ENCODE measurements at places on chromosomes 16 and 17.

DNA sequence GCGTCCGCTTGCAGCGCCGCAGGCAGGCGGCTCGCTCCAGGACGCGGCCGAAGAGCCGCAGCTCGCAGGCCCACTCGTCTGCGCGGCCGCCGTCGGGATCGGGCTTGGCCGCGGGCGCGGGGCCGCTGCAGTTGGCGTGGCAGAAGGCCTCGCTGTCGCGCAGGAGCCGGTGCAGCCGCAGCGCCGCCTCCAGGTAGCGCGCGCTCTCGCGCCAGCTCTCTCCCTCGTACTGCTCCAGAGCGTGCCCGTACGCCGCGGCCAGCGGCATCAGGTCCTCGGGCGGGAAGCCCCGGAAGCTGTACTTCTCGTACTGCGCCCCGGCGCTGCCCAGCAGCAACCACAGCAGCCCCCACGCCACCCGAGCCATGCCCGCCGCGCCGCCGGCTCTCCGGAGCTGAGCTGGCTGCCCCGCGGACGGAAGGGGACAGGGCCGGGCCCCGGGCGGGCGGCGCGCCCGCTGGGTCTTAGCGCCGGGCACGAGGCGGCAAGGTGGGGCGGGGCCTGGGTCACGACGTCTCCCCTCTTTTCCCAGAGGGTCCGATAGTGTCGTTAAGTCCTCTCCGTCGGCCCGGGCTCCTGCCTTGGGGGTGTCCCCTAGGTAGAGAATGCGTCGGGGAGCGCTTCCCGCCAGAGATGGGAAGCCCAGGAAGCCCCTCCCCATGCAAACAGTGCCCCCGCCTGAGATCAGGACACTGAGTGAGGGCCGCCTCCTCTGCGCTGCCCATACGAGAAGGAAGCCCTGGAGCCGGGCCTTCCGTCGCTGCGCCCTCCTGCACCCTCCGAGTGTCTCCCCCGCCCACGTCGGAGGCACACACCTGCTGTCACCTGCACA, at the start of gene P3H4:
Gene P3H4 (minus strand): TSS at position 401 of the 832 bp plus-strand sequence. CDS start 34 bp downstream, at position 367.
- DNase-seq, result no peak

DNA sequence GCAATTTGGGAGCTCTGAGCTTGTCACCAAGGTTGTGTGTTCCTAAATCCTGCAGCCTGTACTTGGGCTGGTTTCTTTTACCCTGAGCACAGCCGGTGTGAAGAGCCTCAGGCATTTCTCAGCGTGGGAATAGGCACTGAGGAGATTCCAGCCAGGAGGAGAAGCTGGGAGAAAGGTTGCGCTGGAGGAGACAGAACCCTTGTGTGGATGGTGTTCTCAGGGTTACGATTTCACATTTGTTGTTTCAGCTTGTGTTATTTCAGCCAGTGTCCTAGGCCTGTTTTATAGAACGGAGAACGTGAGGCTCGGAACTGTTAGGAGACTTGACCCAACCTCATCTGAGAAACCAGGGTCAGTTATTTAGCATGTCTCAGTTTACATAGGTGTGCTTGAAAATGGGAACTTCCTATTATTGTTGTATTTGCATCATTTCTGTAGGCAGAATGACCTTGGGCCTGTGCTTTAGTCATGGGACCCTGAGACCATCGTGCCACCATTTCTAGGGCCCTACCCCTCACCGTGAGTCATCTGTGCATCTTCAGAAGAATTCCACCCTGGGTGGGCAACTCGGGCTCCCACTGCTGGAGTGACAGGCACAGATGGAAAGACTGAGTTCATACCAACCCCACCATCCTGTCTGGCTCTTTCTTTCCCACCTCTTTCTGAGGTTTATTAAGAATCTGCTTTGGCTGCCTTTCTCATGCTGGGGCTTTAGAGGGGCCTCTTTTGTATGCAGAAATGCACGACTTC, 134.9 kb downstream of the MSI2 start:
- peak; percentile 98 for DNase-seq

DNA sequence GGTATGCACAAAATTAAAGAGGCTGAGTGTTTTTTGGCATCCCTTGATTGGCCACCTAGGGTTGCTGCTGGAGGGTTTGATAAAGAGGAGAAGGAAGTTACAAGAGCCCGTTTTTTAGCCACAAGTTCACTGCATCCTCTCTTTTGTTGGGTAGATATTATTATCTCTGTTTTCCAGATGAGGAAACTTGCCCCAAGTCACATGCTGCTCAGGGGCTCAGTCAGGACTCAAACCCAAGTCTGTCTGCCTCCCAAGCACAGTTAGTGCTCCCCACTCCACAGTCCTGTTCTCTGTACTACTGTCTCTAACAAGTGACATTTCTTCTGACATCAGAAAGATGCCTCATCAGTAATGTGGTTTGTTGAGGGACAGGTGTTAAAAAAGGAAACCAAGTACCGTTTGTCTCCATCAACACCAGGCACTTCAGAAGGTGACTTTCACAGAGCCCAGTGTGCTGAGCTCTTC, 1.4 kb downstream of the NT5M start:
- DNase-seq, result no peak

GRCh38 chr17:81483085-81483861, 29.3 kb downstream of the ACTG1 start:
- DNase-seq, result no peak

DNA sequence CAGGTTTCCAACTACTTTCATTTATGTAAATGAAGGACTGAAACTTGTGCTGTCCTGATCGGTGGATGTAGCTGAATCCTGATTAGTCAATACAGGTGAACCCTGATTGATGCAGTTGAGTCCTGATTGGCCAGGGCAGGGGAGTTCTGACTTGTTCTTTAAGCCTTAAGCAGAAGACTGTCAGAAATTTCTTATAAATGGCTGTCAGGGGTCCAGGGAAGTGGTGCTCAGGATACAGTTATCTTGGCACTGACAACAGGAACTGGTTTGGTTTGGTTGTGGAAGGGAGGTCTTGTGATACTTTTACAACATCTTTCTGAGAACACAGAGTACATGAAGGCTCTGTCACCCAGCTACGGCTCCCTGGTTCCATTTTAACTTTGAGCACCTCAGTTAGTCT, 132.1 kb downstream of the KCNJ12 start:
- DNase-seq, result no peak

GRCh38 chr17:76473541-76473985, 6.2 kb downstream of the AANAT start:
- no peak for DNase-seq

GRCh38 chr17:81644976-81645952, 8.3 kb downstream of the TSPAN10 start:
- DNase-seq, result no peak

DNA sequence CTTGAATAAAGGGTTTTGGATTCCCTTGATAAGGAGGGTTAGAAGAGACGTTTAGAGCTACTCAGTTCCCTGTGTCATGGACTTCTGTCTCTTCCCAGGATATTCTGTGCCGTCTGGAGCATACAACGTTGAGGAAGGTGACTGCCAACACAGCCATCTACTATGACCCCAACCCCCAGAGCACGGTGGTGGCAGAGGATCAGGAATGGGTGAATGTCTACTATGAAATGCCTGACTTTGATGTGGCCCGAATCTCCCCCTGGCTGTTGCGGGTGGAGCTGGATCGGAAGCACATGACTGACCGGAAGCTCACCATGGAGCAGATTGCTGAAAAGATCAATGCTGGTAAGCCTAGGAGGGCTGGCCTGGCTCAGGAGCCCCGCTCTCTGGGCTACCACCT, 24.7 kb downstream of the POLR2A start:
- no peak for DNase-seq

GRCh38 chr17:48655913-48656312, 29.8 kb upstream of the HOXB9 start:
- no peak for DNase-seq

DNA sequence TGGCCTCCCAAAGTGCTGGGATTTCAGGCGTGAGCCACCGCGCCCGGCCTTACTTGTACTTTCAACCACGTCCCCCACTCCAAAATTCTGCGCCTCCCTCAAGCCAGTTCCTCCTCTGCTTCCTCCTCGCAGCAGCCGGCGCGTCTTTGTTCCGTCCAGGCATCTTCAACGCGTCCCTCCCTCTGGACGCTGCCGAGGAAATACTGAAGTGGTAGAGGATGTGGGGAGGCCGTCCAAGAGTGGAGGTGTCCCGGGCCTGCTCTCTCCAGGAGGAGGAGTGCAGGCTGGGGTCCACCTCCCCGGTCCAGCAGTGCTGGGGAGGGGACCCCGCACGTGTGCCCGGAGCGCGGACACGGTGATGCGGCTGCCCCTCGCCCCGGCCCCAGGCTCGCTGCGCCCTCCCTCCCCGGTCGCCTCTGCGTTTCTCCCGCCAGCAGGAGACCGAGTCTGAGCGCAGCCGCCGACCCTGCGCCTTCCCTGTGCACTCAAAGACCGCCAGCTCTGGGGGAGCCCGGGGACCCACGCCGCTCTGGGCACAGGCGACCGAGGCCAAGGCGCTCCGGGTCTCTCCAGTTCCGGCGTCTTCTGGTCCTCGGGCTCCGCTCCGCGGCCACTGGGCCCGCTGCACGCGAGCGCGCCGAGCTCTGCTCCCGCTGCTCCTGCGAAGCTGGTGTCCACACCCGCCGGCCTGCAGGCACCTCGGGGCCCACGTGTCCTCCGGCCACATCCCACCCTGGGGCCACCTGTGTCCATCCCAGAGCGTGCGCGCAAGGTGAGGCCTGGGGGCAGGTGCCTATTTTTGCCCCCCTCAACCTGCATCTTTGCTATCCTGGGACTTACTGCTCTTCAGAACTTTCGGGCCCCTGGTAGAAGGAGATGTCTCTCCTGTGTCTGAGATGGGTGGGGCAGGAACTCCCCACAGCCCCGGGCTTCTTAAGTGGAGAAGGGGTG, 31.7 kb downstream of the OSBPL7 start:
- no peak for DNase-seq

- peak; percentile 21 for DNase-seq
Measured at GRCh38 chr17:57130708-57131461, 45.8 kb downstream of the AKAP1 start.

GRCh38 chr16:31461921-31462804, 2.9 kb downstream of the ARMC5 start:
- no peak for DNase-seq

- DNase-seq, result no peak
Measured at GRCh38 chr17:8822401-8823035, 23.4 kb upstream of the MFSD6L start.

DNA sequence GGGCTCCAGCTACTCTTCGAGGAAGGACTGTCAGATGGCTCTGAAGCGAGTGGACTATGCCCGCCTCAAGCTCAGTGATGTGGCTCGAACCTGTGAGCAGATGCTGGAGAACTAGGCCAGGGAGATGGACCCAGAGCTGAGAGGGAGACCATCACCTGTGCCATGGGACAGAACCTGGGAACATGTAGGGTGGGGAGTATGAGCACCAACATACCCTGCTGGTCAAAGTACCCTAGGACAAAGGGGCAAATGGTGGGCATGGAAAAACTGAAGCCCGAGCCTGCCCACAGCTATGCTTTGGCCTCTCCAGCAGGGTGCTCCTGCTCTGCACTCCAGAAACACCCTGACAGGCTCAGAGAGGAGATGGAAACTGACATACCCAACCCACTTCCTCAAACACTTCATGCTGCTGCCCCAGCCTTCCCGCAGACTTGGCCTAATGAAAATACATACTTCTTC, 1.9 kb downstream of the MED11 start:
- no peak for DNase-seq

DNA sequence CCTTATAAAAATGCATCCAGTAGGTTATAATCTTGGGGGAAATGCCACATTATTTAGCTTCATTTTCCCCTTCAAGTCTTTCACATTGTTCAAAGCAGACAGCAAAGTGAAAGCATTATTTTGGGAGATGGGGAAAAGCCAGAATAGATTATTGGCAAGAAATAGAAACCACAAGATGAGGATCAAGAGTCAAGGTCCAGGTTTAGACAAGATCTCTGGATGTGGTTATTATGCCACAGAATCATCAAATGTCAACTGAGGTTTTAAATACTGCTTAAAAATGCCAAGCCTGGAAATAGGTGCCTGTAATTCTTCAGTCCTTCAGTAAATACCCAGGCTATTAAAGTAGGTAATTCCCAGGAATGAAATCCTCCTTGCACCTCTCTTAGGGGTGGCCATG, 65.1 kb upstream of the ALOX12 start:
- no peak for DNase-seq

DNA sequence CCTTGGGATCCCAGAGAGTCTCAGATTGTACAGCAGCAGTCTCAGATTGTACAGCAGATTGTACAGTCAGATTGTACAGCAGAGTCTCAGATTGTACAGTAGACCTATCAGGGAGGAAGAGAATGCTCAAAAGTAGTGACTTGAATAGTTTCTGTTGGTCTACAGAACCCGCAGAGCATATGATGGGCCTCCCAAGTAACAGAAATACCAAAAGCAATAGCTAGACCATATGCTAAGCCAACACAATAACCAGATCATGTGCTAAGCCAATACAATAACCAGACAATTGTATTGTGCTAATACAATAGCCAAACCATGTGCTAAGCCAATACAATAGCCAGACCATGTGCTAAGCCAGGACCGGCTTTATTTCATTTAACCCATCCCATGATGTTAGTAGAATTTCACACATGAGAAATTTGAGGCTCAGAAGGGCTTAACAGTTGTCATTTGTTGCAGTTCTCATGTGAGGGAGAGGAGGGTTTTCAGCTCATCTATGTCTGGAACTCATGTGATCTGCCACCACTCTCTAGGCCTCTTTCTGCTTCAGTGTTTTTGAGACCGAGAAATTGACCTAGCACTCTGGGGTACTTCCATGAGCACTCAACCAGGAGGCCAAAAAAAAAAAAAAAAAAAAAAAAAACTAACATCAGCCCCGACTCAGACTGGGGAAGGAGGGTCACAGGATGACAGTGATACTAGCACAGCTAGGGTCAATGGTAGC, 144.0 kb downstream of the SOX9 start:
- no peak for DNase-seq

Measured in NCI-H446 treated with DMSO at 0.1 percent for 48 hours (cell line).